ENCODE measurements at places on chromosomes 3 and 15.

DNA sequence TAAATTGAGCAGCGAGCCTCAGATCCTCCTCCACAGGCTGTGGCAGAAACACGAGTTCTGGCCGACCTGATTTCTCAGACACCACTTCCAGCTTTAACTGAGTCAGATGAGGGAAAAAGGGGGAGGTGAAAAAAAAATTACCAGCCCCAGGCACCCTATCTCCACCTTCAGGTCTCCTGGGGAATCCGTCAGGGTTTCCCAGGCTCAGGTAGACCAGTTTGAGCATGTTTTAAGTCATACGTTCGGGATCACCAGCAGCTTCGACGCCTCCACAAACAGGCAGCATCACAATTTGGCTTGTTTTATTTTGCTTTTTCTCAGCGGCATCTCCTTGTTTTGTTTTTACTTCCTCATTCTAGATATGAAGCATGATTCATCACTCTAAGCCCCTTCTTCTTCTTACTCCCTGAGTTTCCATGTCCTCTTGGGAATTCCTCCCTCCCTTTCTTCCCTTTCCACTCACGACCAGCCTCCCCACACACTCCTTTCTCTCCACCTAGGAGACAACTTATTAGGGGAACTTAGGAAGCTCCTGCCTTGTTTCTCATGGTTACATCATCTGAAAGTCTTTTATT lies 190.1 kb downstream of the ZNF621 start:
- DNase-seq = no peak

- no peak for DNase-seq
Measured at GRCh38 chr3:54008099-54008498, 114.3 kb upstream of the CACNA2D3 start.

DNA sequence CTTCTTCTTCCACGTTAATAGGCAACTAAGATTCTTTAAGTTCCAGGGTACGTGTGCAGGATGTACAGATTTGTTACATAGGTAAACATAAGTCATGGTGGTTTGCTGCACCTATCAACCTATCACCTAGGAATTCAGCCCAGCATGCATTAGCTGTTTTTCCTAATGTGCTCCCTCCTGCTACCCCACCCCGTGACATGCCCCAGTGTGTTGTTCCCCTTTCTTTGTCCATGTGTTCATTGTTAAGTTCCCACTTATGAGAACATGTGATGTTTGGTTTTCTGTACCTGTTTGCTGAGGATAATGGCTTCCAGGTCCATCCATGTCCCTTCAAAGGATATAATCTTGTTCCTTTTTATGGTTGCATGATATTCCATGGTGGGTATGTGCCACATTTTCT lies 21.1 kb downstream of the GTF2A2 start:
- DNase-seq = no peak

DNA sequence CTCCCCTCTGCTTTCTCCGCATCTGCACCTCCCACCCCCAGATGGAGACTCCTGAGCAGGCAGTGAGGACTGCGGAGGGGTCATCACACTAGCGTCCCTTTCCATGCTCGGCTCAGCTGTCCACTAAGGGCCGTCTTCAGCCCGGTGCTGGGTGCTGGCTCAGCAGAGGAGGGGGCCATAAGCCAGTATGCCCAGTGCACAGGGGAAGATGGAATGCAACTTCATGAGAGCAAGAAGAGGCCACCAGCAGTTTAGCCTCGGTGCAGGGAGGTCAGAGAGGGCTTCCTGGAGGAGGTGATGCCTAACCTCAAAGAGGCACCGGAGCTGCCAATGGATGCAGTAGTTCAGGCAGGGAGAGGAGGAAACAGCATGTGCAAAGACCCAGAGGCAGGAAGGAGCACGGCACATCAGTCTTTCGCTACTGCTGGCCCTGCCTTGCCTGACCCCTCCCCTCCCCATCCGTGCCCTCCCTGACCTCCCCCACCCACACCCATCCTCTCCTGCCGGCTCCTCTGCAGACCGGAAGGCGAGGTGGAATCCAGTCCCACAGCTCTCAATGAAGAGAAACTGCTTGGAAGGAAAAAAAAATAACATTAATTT lies 15.2 kb upstream of the PLXND1 start:
- DNase-seq = no peak

GRCh38 chr3:195774917-195775316 lies 36.8 kb downstream of the MUC4 start:
- no peak for DNase-seq

- DNase-seq = no peak
Measured at GRCh38 chr3:48012659-48013058, 3.6 kb downstream of the MAP4 start.
